ENCODE measurements at places on chromosomes 3 and 15. TPM values are rescaled to one million over a fixed set of nuclear protein-coding genes. Genes with fewer than 3 reads are reported as not detected.
A peak's percentile ranks its signal among the peaks of the same experiment; 100 is the strongest.

DNA sequence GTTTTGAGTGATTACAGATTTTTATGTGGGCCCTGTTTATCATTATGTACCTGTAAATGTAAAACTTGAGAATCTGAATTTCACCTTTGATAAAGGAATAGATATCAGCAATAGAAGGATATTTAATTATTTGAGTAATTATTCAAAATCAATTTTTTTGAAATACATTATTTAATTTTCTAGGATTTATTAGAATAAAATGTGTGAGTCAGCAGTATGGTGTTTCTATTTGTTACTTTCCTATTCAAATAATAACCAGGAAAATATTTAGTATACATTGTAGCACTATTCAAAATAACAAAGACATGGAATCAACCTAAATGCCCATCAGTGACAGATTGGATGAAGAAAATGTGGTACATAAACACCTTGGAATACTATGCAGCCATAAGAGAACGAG is 22.1 kb downstream of the CAPN7 start:
- DNase-seq: no peak

DNA sequence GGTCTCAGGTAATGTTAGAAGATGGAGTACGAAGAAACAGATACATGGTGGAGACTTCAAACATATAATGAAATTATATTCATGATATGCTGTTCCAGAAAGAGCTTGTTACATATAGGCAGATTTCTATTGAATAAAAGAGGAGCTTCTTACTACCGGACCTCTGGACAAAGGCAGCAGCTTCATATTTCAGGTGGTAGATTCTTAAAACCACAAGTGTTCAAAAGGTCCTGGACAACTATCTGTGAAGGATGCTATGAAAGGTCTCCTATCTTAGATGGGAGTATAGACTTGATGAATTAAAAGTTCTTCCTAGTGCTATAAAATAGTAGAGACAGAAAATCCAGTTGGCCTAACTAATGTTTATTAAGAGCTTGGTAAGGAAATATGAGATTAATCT is 43.2 kb downstream of the MYLK start:
- DNase-seq: no peak

GRCh38 chr3:105539897-105540296 is 173.2 kb downstream of the ALCAM start:
- DNase-seq: no peak

GRCh38 chr3:157152930-157153329 is 7.0 kb downstream of the CCNL1 start:
- no peak for DNase-seq

The ZMYND10 gene
- 4.2 TPM for polyA plus RNA-seq

- peak; percentile 44 for DNase-seq
These were observed at the start of gene MAP6D1 for GRCh38 chr3:183825456-183826161. Gene MAP6D1, minus strand, starts transcription at chr3:183825577. Its CDS starts 30 bp downstream, at chr3:183825547.

- no peak for DNase-seq
These were observed 2.6 kb downstream of the TMCC1 start for GRCh38 chr3:129890891-129891290.

All from left kidney (tissue), 8 donors.